ENCODE measurements at places on chromosomes 7 and 10. TPM values are rescaled to one million over a fixed set of nuclear protein-coding genes. Genes with fewer than 3 reads are reported as not detected.

DNA sequence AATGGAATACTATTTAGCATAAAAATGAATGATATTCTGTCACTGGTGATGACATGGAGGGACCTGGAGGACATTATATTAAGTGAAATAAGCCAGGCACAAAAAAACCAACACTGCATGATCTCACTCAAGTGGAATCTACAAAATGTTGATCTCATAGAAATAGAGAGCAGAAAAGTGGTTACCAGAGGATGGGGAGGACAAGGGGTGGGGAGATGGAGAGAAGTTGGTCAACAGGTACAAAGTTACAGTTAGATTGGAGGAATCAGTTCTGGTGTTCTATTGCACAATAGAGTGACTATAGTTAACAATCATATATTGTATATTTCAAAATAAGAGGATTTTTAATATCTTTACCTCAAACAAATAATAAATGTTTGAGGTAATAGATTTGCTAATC is 24.7 kb upstream of the SLC18A3 start:
- DNase-seq = no peak

- no peak for DNase-seq
Measured at GRCh38 chr7:1926908-1927306, 256.8 kb downstream of the ELFN1 start.

GRCh38 chr7:69187824-69188333 is 410.4 kb upstream of the AUTS2 start:
- DNase-seq = no peak

DNA sequence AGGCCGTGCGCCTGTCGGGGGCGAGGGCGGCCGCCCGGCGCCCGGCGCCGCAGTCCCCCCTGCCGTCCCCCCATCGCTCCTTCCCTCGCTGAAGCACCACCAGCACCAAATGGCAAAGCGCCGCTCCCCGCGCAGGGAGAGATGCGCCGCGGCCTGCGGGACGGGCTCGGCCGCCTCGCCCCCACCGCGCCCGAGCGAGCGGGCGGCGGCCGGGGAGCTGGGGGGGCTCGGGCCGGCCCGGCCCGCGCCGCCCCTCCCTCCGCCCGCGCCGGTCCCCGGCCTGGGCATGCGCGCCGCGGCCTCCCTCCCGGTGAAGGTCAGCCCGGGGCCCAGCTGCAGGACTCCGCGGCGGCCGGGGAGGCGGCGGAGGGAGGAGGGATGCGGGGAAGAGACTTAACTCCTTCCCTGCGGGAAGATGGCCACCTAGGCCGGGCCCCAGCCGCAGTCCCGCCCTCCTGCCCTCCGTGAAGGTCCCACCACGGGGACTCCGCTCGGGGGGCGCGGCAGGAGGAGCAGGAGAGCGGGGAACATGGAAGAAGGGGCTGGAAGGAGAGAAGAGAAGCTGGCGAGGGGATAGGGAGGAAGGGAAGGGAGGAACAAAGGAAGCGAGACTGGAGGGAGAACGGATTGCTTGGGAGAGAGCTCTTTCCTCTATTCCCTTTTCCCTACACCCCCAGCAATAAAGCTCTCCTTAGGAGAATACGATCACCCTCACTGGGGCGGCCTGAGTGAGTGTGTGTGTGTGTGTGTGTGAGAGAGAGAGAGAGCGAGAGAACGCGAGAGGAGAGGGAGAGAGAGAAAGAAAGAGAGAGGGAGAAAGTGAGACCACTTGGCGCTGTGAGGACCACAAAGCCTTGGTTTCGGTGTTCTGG is 3.4 kb upstream of the SMARCD3 start:
- DNase-seq = no peak

The ASB15 gene
- total RNA-seq = not detected

- no peak for DNase-seq
Measured at GRCh38 chr10:46283580-46284285, 3.1 kb upstream of the ANTXRL start.

DNA sequence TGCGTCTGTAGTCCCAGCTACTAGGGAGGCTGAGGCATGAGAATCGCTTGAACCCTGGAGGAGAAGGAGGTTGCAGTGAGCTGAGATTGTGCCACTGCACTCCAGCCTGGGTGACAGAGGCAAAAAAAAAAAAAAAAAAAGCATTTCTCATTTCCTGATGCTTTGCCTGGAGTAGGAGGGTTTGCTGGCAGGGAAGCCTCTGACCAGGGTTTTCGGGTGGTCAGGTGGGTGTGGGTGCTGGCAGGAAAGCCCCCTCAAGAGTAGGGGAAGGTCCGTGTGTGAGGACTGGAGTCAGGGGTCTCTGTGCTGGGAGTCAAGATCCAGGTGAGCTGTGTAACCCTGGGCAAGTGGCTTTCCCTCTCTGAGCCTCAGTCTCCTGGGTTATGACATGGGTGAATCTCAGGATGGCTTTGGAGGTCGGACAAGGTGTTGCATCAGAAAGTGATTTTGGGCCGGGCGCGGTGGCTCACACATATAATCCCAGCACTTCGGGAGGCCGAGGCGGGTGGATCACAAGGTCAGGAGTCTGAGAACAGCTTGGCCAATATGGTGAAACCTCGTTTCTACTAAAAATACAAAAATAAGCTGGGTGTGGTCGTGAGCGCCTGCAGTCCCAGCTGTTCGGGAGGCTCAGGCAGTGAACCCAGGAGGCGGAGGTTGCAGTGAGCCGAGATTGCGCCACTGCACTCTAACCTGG is 3.2 kb downstream of the AMZ1 start:
- no peak for DNase-seq

GRCh38 chr10:96341219-96342182 is 17.3 kb downstream of the OPALIN start:
- no peak for DNase-seq

- DNase-seq = no peak
Measured at GRCh38 chr7:72337390-72338167, 74.6 kb downstream of the CALN1 start.

Measured in omental fat pad (tissue), 4 donors.